A673 (cell line): ENCODE measurements at places on chromosomes 5 and 9.

GRCh38 chr9:84694248-84694647, 24.7 kb downstream of the NTRK2 start:
- no peak for DNase-seq

DNA sequence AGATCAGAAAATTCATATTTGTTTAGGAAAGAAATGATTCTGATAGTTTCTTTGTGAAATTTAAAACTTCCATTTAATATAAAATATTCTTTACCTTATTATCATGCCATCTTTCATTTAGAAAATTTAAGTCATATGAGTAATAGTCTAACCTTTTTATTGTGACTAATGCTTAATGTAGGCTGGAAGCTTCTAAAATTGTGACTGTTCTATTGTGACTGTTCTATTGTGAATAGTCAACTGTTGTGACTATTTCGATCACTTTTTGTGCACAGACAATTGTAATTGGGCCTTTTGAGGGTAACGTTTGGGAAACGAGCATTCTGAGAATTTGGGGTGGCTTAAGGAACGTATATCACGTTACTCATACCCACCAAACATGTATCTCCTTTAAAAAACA, 100.0 kb downstream of the PARP8 start:
- DNase-seq, result no peak

DNA sequence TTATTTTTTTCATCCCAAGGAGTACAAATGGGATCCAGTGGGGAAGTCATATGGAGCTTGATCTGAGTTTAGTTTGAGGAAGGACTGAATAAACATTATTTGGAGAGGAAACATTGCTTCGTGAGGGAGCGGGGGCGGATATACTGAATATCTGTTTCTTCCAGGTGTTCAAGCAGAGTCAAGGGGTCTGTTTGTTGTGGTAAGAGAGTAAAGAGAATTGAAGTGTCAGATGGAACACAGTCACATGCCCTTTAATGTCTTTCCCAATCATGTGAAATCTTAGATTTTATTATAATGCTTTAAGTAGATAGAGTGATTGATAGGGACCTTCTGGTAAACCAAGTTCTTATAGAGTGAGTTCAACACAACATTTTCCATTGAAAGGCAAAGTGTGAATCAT, 33.7 kb downstream of the DDX46 start:
- DNase-seq, result no peak

GRCh38 chr5:141543053-141543452, 54.2 kb downstream of the PCDHGC5 start:
- DNase-seq, result no peak

- DNase-seq, result no peak
These were observed 86.6 kb downstream of the MAMDC2 start for GRCh38 chr9:70130266-70130665.
